ENCODE measurements at places on chromosomes 6 and 20.

GRCh38 chr6:45966797-45967196 lies 48.9 kb downstream of the CLIC5 start:
- no peak for DNase-seq

GRCh38 chr6:37092923-37093727 lies 76.8 kb upstream of the PIM1 start:
- no peak for DNase-seq

DNA sequence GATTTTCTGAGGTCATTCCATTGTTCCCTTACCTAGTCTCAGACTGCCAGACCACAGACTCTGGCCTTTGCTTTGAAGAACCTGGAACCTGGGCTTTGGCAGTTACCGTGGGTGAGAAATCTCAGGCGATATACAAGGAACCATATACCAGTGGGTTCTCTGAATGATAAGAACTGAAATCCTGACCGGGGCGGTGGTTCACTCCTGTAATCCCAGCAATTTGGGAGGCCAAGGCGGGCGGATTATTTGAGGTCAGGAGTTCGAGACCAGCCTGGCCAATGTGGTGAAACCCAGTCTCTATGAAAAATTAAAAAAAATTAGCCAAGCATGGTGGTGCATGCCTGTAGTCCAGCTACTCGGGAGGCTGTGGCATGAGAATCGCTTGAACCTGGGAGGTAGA lies 14.3 kb upstream of the SGK2 start:
- no peak for DNase-seq

GRCh38 chr20:9186396-9186795 lies 117.5 kb downstream of the PLCB4 start:
- DNase-seq: no peak

DNA sequence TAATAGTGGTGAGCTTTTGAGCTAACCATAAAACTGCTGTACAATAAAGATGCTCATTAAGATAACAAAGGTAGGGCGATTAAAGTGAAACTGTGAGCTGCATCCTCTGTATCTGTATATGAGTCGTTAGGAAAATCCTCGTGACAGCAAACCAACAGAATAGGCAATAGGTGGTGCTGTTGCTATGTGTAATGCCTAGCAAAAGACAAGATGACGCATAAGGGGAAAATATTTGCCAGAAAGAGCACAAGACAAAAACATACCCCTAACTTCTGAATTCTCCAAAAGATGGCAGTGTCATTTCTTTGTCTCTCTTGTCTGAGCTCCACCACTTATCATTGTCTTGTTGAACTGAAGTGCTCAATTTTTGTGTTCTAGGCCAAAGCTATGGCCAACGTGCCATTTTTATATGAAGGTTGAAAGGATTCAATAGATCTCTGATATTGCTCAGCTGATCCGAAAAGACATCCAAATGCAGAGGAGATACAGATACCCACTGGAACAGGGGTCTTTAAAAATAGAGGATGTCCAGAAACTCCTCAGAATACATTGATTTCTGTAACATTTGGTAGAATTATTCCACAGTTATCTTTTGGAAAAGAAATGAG lies 56.3 kb upstream of the ANKEF1 start:
- DNase-seq: no peak

Data from activated T-helper 1 cell treated with Interleukin-2 at 50 U/mL for 16 hours (primary cell).